ENCODE measurements at places on chromosomes 2 and 18. TPM values are rescaled to one million over a fixed set of nuclear protein-coding genes. Genes with fewer than 3 reads are reported as not detected.

Gene MAPRE3
- total RNA-seq, result 29.0 TPM

Gene RNF152
- 73.9 TPM for total RNA-seq

DNA sequence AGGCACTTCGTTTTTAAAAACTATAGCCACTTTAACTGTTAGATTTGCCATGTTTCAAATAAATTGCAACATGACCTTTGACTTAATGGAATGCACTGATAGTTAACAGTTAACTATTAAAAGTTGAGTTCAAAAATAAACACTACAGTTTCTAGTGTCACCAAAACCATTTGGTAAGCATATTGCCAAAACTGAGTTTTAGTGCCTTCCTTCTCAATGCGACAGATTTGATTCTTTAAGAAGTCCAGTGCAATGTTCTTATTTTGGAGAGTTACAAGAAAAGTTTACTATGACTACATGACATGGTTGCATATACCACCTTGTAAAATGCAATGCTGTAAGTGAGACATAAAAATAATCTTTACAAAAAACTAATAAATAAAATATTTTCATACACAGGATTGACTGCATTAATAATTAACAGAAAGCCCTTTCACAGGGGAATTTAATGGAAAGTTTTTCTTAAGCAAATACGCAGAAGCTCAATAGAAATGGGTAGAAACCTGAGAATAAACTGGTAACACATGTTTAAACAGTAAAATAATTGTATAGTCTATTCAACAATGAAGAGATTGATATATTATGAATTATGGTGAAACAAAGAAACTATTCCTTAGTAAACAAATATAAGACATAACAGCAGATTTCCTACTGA, 53.8 kb downstream of the GRB14 start:
- no peak for DNase-seq

DNA sequence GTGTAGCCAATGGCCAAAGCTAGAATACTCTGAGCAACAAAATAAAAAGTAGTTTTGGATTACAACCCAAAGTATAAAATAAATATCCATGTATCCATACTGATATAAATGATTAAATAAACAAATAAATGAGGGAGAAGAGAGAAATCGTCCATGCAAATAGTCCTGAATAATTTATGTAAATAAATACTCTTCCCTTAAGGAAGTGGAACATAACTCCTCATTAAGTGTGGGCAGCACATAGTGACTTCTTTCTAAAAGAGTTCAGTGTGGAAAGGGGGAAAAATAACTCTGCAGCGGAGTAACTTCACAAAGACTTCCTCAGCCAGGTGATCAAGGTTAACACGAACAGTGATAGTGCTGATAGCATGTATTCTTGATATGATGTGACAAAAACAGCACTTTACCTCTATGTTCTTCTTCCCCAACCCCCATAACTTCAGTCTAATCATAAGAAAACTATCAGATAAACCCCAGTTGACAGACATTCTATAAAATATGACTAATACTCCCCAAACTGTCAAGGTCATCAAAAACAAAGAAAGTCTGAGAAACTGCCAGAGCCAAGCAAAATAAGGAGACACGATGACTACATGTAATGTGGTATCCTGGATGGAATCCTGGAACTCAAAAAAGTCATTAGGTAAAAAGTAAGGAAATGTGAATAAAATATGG, 30.7 kb downstream of the METTL8 start:
- peak; percentile 66 for DNase-seq

Gene LANCL1
- total RNA-seq, result 38.3 TPM

GRCh38 chr2:119377294-119377992, 10.7 kb downstream of the DBI start:
- DNase-seq, result no peak

Gene SRD5A2
- total RNA-seq, result not detected

GRCh38 chr18:79421275-79421857, 25.6 kb downstream of the NFATC1 start:
- no peak for DNase-seq

DNA sequence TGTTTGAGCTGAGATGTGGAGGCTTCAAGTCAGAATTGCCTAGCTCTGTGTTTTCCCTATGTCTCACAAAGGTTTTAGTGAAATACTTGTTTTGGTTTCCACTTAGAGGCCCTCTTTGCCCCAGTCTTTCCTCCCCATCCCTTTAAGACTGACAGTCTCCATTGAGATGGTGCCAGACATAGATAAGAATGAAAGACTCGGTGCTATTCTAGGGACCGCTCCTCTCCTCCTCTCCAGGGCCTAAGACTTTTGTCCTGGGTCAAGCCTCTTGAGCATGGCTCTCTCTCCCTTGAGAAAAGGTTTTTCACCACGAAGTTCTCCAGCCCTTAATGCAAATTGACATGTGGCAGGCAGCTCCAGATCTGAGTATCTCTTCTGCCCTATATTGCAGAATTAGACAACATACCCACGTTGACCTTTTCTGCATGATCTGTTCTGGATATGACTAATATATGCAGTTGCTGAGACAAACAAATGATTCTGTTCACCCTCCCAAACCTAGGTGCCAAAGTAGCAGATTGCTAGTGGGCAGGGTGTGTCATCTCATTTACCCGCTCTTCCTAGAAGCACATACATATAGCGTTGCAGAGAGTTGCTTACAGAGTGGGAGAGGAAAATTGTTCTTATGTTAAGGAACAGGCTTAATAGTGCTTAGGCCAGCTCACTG, 47.5 kb upstream of the ACSL3 start:
- DNase-seq, result no peak

GRCh38 chr2:99888617-99889016, 253.8 kb downstream of the AFF3 start:
- peak; percentile 32 for DNase-seq

Gene ERCC3
- 33.1 TPM for total RNA-seq

Gene KCNJ13
- total RNA-seq, result not detected

DNA sequence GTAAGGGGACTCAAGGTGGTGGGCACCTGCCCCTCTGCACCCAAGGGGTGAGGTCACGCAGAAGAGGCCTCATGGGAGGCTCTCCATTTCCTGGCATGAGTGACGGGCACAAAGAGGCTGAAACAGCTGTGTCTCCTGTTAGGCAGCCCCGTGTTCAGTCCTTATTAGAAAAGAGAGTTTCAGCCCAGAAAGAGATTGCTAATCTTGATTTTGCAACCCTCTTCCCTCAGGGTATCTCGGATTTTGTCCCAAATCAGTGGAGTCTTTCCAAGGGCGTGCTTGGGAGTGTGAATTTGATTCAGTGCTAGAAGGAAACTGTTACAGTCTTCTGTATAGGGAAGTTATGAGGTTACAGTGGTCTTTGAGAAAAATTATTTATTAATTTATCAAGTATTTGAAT, 10.4 kb downstream of the TNFRSF11A start:
- no peak for DNase-seq

DNA sequence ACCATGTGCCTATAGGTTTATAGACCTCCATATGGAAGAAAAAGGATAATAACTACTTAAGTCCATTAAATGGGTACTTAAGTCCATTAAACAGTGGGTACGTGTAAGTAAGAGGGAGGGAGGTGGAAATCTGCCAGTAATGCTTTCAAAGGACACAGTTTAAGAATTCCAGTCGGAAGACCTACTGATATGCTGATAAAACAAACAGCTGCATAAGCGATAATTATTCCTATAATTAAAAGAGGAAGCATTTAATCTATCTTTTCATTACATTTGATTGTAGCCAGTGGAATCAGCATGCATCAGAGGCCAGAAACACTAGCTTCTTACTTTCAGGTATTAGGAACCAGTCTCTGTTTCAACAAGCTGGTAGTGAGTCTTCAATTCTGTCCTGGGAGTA, 96.4 kb upstream of the DDX18 start:
- DNase-seq, result no peak

DNA sequence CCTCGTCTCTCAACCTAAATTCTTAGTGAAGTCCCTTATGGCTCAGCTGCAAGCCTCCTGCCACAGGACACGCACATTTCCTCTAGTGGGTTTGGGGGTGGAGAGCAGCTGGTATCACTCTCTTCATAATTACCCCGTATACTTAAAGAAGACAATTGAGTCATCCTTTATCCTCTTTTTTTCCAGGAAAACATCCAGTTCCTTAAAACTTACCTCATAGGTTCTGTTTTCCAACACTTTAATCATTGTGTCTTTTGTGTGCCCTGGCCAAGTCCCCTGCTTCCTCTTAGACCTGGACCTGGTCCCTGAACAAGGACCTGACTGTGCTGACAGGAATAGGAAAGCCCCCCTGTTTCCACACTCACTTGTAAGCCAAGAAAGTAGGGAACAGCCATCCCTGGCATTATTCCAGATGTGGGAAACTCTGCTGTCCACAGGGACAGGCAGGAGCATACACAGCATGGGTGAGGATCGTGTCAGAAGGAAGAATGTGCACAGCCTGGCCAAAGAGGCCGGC, 42.3 kb upstream of the MYO1B start:
- peak; percentile 58 for DNase-seq

GRCh38 chr2:24214880-24215279, 40.0 kb downstream of the FAM228A start:
- no peak for DNase-seq

Gene POTEC
- total RNA-seq, result not detected

Data from astrocyte (in vitro differentiated cells and primary cell).